ENCODE measurements at places on chromosomes 12 and 14.

- DNase-seq, result no peak
Observed at GRCh38 chr12:81991868-81992267, 232.7 kb upstream of the PPFIA2 start.

- DNase-seq, result no peak
Observed at GRCh38 chr12:24482882-24483604, 465.9 kb downstream of the BCAT1 start.

- no peak for DNase-seq
Observed at GRCh38 chr14:77097006-77097699, 905 bp upstream of the CIPC start.

DNA sequence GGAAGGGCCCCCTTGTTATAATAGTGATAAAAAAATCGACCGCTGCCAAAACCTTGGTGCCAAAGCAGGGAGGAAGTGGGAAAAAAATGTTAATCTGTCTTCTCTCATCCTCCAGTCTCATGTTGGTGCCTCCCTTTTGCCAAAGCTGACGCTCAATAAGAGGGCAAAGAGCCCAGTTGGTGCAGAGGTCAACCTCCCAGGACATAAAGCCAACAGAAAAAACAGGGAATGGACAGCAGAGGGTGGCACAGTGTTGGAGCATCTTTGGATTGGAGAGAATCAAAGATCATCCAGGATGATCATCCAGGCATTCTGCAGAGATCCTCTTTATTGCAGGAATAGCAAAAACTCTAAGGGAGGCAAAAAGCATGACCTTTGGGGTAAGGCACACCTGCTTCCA, 9.8 kb upstream of the TTC9 start:
- DNase-seq, result no peak

- no peak for DNase-seq
Observed at GRCh38 chr14:50619569-50620141, 48.5 kb downstream of the SAV1 start.

DNA sequence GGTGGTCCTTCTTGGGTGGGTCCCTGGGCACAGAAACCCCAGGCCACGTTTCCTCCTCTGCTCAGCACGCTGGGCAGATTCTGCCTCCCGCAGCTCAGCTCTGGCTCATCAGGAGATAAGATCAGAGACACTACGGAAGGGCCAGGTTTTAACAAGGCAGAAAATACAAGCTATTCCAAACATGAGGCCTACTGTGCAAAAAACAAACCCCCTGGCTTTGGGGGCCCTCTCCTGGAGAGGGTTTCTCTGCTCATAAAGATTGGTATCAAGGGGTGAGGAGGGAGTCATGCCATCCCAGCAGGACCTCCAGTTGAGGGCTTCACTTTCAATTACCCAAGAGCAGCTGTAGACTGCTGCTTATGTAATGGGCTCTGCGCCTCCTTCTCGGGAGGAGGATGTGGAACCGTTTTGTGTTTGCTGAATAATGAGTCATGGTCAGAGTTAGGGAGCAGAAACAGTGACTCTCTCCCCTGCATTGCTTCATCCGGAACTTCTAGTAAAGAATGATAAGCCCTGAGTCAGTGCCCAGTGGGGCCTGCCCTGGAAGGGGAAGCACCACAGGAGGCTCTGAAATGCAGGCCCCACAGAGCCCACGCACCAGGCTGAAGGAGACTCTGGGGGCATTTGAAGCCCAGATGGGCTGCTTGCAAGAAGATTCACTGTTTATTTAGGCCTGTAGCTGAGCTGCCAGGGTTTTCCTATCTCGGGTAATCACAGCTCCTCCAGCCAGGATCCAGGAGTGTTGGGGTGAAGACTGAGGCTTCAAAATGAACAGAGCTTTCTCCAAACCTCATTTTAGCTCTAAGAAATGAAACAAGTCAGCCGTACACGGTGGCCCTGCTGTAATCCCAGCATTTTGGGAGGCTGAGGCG, 79.3 kb downstream of the SSPN start:
- peak; percentile 3 for DNase-seq

DNA sequence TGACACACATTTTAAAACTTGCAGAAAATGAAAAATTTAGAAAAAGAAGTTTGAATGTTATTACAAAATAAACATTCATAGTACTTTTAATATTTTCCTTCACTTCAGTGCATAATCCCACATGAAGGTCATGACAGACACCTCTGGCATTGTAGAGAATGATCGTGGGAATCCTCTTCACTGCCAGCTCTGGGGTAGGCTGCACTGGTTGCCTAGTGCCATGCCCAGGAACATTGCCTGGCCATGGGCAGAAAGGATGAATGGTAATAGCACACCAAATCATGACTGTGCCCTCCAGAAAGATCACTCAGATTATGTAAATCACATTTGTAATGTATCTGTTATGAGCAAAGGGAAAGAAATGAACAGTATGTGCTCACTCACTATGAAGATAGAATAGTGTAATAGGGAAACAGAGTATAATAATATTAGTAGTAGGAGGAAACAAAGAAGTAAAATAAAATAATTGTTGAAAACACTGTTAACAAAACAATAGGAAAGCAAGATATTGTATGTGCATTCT, 161.6 kb downstream of the PLCZ1 start:
- DNase-seq, result no peak

GRCh38 chr12:128829861-128830504, 6.2 kb upstream of the SLC15A4 start:
- DNase-seq, result no peak

DNA sequence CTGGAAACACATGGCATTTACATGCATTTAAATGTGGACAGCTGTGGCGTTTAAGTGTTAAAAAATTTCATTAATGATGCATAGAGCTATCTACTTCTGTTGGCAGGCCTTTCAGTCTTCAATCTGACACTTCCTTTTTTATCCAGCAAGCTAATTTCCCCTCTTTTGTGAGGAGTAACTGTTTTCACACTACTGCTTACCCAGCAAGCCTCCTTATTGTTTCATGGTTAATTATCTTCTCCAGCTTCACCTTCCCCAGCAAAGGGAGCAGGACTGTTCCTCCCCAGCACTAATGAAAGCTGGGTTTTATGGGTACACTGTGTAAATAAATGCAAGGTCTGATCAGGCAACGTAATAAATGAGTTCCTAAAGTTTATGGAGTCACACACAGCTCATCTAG, 129.4 kb upstream of the NPAS3 start:
- no peak for DNase-seq

DNA sequence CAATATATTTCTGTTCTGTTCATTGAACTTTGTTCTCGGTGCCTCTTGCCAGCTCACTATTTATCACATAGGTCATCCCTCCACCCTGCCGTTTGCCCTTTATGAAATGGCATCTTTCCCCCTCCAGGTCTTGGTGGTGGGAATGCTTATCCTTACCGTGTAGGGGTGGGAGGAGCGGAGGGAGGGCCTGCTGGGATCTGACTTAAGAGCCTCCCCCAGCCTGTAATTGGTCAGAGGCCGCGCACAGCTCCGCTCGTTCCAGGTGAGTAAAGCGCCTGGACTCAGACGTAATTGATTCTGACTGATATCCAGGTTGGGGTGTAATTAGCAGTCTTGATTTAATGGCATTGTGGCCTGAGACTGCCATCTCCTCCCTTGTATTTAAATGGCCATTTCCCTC, 185.3 kb downstream of the TSPAN9 start:
- DNase-seq, result no peak

DNA sequence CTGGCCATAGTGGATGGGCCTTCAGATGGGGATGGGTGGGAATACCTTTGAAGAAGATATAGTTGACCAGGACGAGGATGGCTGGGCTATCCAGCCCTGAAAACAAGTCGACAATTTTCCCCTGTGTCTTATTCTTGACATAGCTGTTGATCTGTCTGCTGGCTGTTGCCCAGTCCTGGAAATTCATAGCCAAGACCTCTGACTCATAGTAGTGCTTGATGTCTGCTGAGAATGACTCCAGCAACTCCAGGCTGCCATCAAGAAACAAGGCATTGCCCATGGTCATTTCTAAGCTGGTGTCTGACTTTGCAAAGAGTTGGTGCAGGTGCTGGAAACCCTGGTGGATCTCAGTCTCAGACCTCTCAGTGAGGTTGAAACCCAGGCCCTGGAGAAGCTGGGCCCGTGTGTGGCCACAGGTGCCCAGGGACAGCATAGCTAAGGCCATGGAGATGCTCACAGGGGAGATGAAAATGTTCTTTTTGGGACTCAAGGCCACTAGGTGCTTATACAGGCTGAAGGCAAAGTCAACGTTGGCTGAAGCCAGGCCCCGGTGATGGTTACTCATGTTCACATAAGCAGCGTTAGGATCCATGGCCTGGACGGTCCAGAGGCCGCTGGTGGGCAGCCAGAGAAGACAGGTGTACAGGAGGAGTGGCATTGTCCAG, 9.0 kb downstream of the SERPINA6 start:
- no peak for DNase-seq

GRCh38 chr12:4107911-4108697, 165.5 kb upstream of the CCND2 start:
- no peak for DNase-seq

DNA sequence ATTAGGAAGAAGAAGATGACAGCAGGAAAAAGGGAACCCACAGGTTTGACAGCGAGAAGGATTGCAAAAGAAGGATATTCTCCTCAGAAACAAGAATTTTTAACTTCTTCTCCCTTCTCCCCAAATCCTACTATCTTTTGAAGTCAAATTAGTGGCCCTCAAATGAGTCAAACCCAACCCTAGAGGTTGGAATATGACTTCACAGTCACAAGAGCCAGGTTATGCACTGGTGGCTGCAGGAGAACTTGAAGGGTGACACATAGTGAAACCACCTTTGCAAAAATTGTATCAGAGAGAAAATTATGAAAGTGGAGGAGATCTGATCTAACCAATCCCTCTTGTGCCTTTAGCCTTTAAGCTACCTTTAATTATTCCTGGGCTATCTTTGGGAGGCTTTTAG, 386.2 kb upstream of the CCDC196 start:
- DNase-seq, result no peak

DNA sequence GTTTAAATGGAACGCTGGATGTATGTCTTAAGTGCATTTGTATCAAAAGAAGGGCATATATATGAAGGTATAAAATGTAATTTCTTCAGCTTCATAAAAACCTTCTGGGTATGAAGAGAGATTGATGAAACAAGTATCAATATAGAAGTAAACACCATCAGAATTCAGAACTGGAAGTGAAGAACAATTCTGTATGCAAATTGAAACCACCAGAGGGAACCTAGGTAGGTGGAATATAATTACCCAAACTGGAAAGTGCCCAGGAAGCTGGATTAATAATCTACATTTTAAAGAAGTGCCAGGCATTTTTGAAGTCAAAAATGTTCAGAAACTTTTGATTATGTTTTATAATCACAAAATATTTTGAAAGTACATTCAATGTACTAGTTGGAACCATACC, 336.2 kb upstream of the GARIN6 start:
- no peak for DNase-seq

- DNase-seq, result no peak
Observed at GRCh38 chr14:75234173-75235115, 44.2 kb upstream of the FOS start.

- DNase-seq, result no peak
Observed at GRCh38 chr12:10503460-10503859, 2.2 kb upstream of the EIF2S3B start.

- no peak for DNase-seq
Observed at GRCh38 chr12:15601210-15601800, 187.9 kb downstream of the EPS8 start.

- DNase-seq, result no peak
Observed at GRCh38 chr14:68807148-68807600, 14.3 kb upstream of the ZFP36L1 start.

GRCh38 chr12:32508626-32509025, 109.3 kb downstream of the FGD4 start:
- no peak for DNase-seq

- no peak for DNase-seq
Observed at GRCh38 chr14:68487805-68488590, 304.9 kb downstream of the ZFP36L1 start.

GRCh38 chr12:93536111-93536765, 36.2 kb upstream of the SOCS2 start:
- DNase-seq, result no peak

Data from stimulated activated CD8-positive, alpha-beta memory T cell treated with anti-CD3 and anti-CD28 coated beads, Interleukin-15, amount 100 ng/mL, for 24 hours (primary cell).